ENCODE measurements at places on chromosomes 3 and 15. TPM values are rescaled to one million over a fixed set of nuclear protein-coding genes. Genes with fewer than 3 reads are reported as not detected.

DNA sequence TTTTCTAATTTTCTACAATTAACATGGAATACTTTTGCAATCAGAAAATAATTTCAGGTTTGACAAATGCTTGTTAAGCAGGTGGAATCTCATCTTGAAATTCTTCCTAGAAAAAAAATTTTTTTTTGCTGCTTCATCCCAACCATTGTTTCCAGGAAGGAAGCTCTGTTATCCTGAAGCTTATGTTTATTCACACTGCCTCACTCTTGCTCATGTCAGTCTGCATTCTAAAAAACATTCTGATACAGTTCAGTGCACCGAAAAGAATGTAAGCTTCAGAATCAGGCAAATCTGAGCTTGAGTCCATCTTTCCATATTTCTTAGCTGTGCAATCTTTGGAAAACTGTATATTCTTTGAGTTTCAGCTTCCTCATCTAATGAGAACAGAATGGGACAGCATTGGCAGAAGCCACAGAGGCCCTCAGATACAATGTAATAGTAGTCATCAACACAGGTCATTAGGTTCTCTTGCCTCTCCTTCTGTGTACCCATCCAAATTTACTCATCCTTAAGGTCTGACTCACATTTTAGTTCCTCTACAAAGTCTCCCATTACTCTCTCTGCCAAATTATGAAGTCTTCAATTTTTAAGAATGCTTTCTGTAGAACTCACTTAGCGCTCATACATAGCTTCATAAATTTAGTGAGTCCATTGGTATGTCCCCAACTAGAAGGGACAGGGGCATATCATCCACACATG, 881.8 kb upstream of the NR2F2 start:
- no peak for DNase-seq

- DNase-seq, result no peak
These were observed 129.6 kb downstream of the ALCAM start for GRCh38 chr3:105496343-105496742.

DNA sequence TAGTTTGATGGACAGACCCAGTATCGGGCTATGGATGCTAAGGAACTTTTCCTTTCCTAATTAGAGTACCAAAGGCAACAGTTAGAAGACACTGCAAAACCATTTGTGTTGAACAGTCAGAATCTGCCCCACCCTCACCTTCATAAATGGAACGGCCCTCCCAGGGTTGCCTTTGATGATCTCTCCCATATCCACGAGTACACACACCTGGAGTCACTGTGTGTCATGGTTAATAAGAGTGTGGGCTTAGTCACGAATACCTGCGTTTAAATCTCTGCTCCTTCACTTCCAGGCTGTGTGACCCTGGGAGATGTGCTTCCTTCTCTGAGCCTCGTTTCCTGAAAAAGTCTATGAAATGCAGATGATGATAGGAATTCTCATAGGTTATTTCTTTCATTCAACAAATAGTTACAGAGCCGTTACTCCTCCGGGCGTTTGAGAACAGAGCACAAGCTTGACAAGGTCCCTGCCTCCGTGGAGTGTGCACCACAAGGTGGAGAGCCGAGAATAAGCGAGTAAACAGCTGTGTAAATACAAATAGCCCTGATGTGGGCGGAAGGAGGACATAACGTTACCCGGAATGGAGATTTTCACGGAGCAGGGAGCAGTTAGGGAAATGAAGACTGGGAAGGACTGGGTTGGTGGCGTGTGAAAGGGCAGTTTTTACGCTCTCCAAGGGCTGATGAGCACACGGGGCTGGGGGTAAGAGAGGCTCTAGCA, 6.7 kb downstream of the SLC51A start:
- DNase-seq, result no peak

- DNase-seq, result no peak
These were observed 264 bp upstream of the CMTM6 start for GRCh38 chr3:32502946-32503286.

- DNase-seq, result no peak
These were observed 15.8 kb downstream of the RUVBL1 start for GRCh38 chr3:128107834-128108233.

The CACNA2D2 gene
- 1.8 TPM for total RNA-seq

DNA sequence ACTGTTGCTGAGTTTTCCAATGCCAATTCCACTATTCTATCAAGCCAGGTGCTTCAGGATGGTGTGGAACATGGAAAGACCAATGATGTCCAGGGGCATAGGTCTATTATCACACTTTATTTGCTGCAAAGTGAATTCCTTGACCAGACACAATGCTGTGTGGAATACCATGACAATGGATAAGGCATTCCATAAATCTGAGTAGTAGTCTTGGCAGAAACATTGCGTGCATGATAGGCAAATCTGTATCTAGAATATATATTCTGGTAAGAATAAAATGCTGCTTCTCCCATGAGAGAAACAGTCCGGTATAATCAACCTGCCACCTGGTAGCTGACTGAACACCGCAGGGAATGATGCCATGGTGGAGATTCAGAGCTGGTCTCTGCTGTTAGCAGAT, 70.0 kb upstream of the ALDH1A3 start:
- DNase-seq, result no peak

The WDR73 gene
- 26.8 TPM for total RNA-seq

DNA sequence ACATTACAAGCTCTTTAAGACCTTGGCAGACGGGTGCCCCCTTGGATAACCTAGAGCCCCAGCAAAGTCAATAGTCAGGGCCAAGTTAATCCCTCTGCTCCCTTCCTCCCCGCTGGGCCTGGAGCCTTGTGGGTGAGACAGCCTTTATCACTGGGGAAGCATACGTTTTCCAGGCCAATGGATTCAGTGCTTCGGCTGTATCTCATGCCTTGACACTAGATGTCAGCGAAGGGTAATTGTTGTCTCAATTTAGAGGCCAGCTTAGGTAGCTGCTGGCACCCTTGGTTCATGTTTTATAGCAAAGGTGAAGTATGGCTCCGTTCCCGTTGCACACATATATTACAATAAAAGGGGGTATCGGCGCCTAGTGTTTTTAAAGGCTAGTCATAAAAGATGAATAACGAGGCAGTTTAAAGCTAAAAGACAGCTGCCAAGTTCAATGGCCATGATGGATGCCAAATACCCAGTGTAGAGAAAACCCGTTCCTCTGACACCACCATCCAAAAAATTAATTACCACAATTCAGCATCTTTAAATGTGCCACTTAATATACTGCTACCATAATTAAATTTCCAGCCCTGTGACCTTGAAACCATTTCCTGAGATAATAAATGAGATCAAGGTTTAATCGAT, 52.3 kb upstream of the BNIP2 start:
- DNase-seq, result no peak

GRCh38 chr3:177351757-177352158, 154.5 kb upstream of the TBL1XR1 start:
- peak; percentile 30 for DNase-seq
